ENCODE measurements at places on chromosomes 11 and 22.

DNA sequence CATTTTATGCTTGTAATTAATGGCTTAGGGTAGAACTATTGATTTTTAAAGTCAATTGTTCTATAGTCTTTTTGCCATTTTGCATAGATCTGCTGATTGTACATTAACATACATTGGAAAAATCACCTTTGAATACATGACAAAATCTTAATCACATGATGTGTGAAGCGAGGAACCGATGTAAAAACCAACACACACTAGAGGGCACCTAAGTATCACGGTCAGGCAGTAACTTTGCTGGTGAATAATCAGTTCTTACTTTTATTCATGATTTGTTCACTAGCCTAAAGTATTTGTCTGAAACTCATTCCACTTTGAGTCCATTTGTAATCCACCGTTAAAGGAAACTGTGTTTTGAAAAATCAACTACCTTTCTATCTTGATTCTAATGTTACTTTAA is 28.2 kb downstream of the JHY start:
- DNase-seq: peak; percentile 18

GRCh38 chr11:79822766-79823165 is 381.9 kb upstream of the TENM4 start:
- DNase-seq: no peak

DNA sequence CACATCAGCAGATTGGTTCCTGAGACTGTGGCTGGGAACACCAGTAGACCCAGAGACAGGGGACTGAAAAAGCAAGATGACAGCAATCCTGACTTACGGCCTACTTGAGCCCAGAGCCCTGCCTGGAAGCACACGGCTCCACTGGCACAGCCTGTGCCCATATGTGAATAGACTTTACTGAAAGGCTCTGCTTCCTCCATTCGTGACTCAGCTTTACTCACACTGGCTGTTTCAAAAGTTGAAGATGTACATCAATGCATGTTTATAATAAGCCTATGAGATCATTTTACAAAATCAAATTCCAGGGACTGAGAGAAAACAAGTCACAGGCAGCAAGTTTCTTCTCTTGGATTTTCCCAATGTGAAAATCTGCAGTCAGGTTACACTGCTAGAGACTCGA is 134.6 kb upstream of the TEAD1 start:
- no peak for DNase-seq

DNA sequence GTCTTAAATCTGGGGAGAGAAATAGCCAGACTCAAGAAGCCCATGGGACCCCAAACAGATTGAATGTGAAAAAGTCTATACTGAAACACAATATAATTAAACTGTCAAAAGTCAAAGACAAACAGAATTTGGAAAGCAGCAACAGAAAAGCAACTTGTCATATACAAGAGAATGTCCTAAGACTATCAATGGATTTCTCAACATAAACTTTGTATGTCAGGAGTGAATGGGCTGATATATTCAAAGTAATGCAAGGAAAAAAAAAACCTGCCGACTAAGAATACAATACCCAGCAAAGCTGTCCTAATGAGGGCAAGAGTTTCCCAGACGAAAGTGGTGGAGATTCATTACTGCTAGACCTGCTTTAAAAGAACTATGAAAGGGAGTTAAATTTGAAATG is 73.2 kb downstream of the TBC1D22A start:
- no peak for DNase-seq

DNA sequence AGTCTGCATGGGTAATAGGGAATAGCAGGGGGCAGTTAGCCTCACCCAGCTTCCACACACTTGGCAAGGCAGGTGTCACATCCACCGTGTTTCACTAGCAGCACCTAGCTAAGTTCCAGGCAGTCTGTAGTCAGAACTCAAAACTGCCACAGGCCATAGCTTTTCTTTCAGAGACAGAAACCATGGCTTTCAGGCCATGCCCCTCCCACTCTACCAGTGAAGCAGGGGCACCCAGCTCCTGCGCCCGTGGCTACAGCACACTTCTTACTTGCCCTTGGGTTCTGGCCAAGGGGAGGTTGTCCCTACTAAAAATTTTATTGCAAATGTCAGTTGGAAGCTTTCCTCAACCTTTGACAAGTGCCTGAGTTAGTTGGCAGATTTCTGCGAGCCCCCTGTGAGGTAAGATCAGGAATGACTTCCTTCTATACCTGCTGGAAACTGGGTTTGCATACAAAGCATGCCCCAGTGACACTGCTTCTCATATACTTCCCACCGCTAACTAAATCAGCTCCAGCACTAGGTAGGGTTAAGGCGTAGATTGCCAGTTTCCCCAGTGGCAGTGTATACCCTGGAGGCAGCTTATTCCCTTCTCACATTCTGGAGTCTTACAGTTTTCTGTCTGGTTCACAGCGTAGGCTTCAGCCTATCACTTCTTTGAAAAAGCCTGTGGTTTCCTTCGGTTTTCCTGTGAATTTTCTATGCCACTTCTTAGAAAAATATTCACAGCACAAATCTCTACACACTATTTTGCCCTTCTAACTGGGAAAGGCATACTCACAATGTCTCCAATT is 139.0 kb upstream of the LUZP2 start:
- DNase-seq: no peak

- DNase-seq: peak; percentile 97
These were observed at the start of gene RELT for GRCh38 chr11:73376160-73376802. Gene RELT, plus strand, starts transcription at chr11:73376399. Its CDS starts 12,738 bp downstream, at chr11:73389137.

DNA sequence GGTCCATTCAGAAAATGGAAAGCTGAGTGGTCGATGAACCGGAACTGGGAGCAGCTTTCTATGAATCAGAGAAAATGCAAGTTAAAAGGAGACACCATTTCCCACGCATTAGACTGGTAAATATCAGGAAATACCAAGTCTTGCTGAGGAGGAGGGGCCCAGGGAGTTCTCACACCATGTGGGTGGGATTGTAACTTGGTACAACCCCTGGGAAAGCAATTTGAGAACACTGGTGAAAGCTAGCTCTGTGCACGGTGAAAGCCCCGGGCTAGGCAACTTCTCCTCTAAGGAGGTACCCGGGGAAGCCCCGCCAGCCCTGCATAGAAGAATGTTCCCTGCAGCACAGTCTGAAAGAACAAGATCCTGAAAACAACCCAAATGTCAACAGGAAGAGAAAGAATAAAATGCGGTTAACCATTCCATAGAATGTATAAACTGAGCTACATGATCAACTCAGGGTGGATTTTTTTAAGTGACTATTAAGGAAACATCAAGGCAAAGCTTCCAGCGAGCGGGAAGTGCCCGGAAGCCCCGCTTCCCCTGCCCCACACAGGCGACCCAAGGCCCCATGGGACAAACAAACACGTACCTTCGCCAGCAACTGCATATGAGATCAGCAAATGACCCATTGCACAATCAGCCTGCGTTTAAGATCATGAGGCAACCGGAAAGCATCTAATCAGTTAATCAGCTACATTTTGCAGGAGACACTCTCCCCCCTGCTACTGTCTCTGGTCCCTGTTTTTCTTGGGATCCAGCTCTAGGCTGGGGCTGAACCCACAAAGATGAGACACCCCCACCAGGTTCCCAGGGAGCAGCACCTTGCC is 11.3 kb downstream of the SHANK2 start:
- DNase-seq: peak; percentile 74

- DNase-seq: peak; percentile 88
These were observed 111.2 kb downstream of the SLC1A2 start for GRCh38 chr11:35308157-35308556.

- no peak for DNase-seq
These were observed 14.0 kb upstream of the EHD1 start for GRCh38 chr11:64892411-64892831.

DNA sequence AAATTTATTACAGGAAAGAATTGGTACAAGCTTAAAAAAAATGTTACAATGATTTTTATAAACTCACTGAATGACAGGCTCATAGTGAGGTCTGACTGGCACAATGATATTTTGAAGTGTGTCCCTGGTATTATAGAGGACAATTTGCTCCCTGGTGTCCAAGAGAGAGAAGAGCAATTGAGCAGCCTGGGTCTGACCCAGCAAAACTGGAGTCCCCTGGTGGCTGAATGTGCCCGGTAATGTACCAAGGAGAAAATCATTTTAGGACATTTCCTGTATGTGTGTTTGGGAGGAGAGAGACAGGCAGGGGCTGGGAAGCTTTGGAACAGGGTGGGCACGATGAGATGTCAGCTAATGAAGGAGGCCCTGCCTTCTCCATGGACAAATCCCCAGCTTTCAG is 125.3 kb downstream of the APOL5 start:
- DNase-seq: peak; percentile 41

DNA sequence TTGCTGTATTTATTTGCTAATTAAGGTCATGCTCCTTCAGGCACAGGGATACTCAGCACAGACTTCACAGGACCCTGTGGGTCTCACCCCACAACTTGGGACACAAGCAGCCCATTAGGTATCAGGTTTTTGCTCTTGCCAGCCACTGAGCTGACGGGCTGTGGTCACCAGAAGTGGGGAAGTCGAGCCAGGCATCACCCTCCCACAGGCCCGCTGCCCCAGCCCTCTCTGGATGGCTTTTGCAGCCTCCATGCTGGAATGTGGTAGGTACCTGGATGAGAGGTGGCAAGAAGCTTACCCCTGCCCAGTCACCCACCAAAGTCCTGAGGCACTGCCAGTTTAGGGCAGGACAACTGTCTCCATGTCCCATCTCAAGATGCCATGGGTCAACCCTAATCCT is 88.4 kb downstream of the PAX6 start:
- no peak for DNase-seq

DNA sequence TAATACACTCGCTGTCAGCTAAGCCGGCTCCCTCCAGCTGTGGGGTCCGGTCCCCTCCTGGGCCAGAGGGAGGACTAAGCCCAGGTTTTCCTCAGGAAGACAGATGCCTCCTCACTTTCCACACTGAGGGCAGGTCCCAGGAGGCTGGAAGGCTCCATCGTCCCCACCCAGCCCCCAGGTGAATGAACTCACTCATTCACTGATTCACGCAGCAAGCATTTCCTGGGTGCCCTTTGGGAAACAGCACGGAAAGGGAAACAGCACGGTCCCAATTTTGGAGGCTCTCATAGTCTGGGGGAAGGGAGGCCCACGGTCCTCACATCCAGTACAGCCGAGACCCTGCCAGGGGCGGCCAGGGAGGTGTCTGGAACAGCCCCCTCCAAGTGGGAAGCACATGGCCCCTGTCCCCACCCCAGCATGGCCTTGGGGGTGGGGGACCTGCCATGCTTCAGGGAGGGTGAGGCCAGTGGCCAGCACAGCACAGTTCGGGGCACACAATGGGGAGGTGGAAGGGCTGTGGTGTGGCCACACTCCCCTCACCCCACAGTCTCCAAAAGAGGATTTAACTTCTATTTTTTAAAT is 9.3 kb upstream of the TH start:
- no peak for DNase-seq
